ENCODE measurements at places on chromosomes 6 and 20. TPM values are rescaled to one million over a fixed set of nuclear protein-coding genes. Genes with fewer than 3 reads are reported as not detected.

GRCh38 chr6:10407674-10408054 is 7.2 kb downstream of the TFAP2A start:
- H3K4me1 ChIP-seq = peaks cover 46% of the 10 kb centered on the region
- peak overlapping the region; percentile 94 for H3K4me3 ChIP-seq
- H3K27ac ChIP-seq = peak overlapping the region; percentile 99
- H3K36me3 ChIP-seq = peaks cover 100% of the 10 kb centered on the region

- no peaks in the 10 kb centered on the region for H3K36me3 ChIP-seq
- H3K4me1 ChIP-seq = no peaks in the 10 kb centered on the region
- DNase-seq = no peak
- H3K27ac ChIP-seq = no peak overlapping the region
- H3K4me3 ChIP-seq = no peak overlapping the region
- no peaks in the 10 kb centered on the region for H3K27me3 ChIP-seq
These were observed 311.4 kb downstream of the EPM2A start for GRCh38 chr6:145423936-145424335.

GRCh38 chr6:21992178-21992967 is 304.5 kb downstream of the PRL start:
- DNase-seq = peak; percentile 16
- H3K27me3 ChIP-seq = no peaks in the 10 kb centered on the region
- peaks cover 6% of the 10 kb centered on the region for H3K4me1 ChIP-seq
- H3K27ac ChIP-seq = no peak overlapping the region

PPIL6 gene
- total RNA-seq = 6.5 TPM

- no peak for DNase-seq
- no peaks in the 10 kb centered on the region for H3K36me3 ChIP-seq
- H3K4me1 ChIP-seq = peaks cover 8% of the 10 kb centered on the region
- H3K27ac ChIP-seq = no peak overlapping the region
- no peaks in the 10 kb centered on the region for H3K27me3 ChIP-seq
These were observed 142.5 kb downstream of the CD164 start for GRCh38 chr6:109239651-109240321.

GRCh38 chr6:32799168-32799567 is 17.6 kb downstream of the HLA-DOB start:
- H3K27ac ChIP-seq = no peak overlapping the region

SUMO4 gene
- 1.6 TPM for total RNA-seq

- peak; percentile 79 for DNase-seq
- no peaks in the 10 kb centered on the region for H3K4me1 ChIP-seq
- H3K4me3 ChIP-seq = peak overlapping the region; percentile 17
- H3K36me3 ChIP-seq = no peaks in the 10 kb centered on the region
- no peak overlapping the region for H3K27ac ChIP-seq
These were observed 17.6 kb upstream of the EIF2S2 start for GRCh38 chr20:34129518-34130162.

DNA sequence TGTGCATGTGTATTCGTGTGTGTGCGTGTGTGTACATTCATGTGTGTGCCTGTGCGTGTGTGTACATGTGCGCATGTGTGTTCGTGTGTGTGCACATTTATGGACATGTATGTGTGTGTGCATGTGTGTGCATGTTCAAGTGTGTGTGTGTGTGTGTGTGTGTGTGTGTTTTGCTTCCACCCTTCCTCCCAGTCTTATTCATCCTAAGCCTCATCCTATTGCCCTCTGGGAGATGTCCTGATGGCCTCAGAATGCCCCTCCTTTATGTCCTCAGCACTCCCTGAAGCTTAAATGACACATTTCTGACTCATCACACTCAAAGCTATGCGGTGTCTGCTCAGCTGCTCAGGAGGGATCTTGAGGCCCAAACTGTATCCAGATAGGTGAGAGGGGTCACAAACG is 76.6 kb upstream of the CCDC167 start:
- peaks cover 16% of the 10 kb centered on the region for H3K4me1 ChIP-seq
- peak; percentile 72 for DNase-seq
- no peaks in the 10 kb centered on the region for H3K36me3 ChIP-seq
- H3K27me3 ChIP-seq = no peaks in the 10 kb centered on the region
- H3K4me3 ChIP-seq = no peak overlapping the region
- no peak overlapping the region for H3K27ac ChIP-seq

DNA sequence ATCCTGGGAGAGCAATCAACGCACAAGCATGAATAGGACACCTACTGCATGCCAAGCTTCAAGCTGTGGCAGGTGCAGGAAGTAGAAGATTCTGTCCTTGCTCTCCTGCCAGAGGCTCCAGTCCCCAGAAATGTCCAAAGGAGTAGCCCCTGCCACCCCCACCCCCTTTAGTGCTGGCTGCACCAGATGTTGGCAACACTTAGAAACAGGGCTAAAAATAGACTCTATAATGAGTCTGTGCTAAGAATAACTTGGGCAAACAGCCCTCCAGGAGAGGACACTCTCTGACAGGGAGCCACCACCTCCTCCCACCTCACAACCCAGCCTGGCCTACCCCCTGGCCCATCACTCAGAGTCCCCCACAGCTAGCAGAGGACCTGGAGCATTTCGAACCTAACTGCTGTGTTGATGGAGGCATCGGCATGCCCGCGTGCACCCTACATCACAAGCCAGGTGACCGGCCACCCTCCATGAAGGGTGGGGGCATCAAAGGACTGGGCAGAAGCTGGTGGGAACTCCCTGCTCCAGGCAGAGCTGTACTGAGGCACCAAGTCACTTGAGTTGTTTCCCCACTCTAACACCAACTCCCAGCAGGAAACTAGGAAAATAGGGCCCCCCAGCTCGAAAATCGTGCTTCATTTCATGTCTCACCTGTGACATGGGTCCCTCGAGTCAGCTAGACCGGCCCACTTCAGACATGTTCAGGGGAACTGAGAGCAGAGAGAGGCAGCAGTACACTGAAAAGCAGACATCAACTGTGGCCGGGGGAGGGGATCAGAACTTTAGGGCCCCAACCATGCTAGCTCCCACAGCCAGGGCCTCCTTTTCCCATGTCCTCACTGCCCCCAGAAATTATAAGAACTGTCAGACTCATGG is 18.7 kb downstream of the TFEB start:
- H3K36me3 ChIP-seq = peaks cover 5% of the 10 kb centered on the region
- no peak overlapping the region for H3K27ac ChIP-seq
- no peak for DNase-seq
- no peaks in the 10 kb centered on the region for H3K27me3 ChIP-seq
- peaks cover 51% of the 10 kb centered on the region for H3K4me1 ChIP-seq

GTSF1L gene
- not detected for total RNA-seq

PNLDC1 gene
- not detected for total RNA-seq

TRIM31 gene
- not detected for total RNA-seq

- peaks cover 47% of the 10 kb centered on the region for H3K27me3 ChIP-seq
- peaks cover 6% of the 10 kb centered on the region for H3K36me3 ChIP-seq
- DNase-seq = no peak
- H3K4me3 ChIP-seq = no peak overlapping the region
These were observed 31.0 kb downstream of the DLGAP4 start for GRCh38 chr20:36336954-36337704.

GRCh38 chr6:14361956-14362587 is 244.5 kb downstream of the CD83 start:
- no peak overlapping the region for H3K4me3 ChIP-seq
- no peaks in the 10 kb centered on the region for H3K36me3 ChIP-seq
- no peak for DNase-seq

GRCh38 chr6:163825033-163825432 is 410.5 kb downstream of the QKI start:
- H3K27me3 ChIP-seq = no peaks in the 10 kb centered on the region
- H3K4me3 ChIP-seq = no peak overlapping the region
- H3K4me1 ChIP-seq = peaks cover 17% of the 10 kb centered on the region
- peak; percentile 99 for DNase-seq
- H3K27ac ChIP-seq = peak overlapping the region; percentile 59

DNA sequence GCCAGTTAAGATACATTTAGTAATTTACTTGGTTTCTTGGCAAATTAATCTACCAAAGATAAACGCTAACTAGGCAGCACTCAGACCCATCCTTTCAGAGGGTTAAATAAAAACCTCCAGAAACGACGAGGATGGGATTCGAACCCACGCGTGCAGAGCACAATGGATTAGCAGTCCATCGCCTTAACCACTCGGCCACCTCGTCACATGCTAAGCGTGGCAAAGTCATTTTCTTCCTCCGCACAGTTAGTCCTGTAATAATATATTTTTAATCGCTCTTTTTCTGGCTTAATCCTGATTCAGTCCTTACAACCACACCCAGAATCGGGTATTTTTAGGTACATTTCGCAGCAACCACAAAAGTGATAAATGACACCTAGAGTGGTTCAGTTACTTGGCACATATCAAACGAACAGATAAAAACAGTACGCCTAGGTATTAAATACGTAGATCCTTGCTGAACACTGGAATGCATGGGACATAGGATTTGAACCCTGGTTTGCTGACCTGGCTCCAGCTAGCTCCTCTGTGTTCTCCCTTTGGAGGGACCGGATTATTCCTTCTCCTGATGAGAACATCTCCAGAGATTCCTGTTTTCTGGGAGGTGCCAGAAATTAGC is 71.6 kb downstream of the GPX5 start:
- no peaks in the 10 kb centered on the region for H3K36me3 ChIP-seq
- peak; percentile 73 for DNase-seq
- peak overlapping the region; percentile 74 for H3K27ac ChIP-seq

GRCh38 chr20:43151901-43152300 is 37.8 kb downstream of the PTPRT start:
- no peaks in the 10 kb centered on the region for H3K36me3 ChIP-seq
- no peaks in the 10 kb centered on the region for H3K4me1 ChIP-seq
- no peaks in the 10 kb centered on the region for H3K27me3 ChIP-seq
- H3K4me3 ChIP-seq = no peak overlapping the region
- no peak for DNase-seq

Data from MCF 10A (cell line).